ENCODE measurements at places on chromosomes 1 and 21.

GRCh38 chr1:47183308-47184089 is 6.3 kb downstream of the PDZK1IP1 start:
- H3K4me3 ChIP-seq = no peak overlapping the region
- peak overlapping the region; percentile 32 for H3K27ac ChIP-seq
- H3K36me3 ChIP-seq = no peaks in the 10 kb centered on the region
- H3K4me1 ChIP-seq = peaks cover 46% of the 10 kb centered on the region
- DNase-seq = no peak

- peak overlapping the region; percentile 42 for H3K4me3 ChIP-seq
- no peaks in the 10 kb centered on the region for H3K27me3 ChIP-seq
- H3K36me3 ChIP-seq = no peaks in the 10 kb centered on the region
- H3K4me1 ChIP-seq = peaks cover 9% of the 10 kb centered on the region
Observed at GRCh38 chr1:167121375-167122120, 27.7 kb downstream of the STYXL2 start.

DNA sequence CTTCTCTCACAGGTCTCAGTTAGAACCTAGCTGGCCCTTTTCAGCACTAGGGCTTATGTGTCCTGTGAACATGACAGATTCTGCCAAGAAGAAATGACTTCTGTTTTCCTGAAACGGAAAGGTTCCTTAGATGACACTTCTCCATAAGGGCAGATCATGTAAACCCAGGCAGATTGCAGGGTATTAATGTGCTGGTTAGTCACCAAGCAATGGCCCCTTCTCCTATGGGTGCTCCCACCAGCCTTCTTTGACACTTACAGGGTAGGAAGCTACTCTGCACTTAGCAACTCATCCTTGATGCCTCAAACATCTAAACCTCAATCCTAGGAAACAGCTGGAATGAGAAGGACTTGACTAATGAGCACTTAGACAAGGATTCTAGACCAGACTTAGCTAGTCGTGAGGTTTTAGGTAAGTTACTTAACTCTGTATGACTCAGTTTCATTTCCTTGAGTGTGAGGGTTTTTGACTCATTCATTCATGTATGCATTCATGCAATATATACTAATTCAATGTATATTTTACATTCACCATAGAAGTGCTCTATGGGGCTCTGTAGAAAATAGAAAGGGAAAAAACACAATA is 74.1 kb upstream of the PLXNA2 start:
- H3K27me3 ChIP-seq = no peaks in the 10 kb centered on the region
- H3K27ac ChIP-seq = no peak overlapping the region
- H3K36me3 ChIP-seq = no peaks in the 10 kb centered on the region
- no peak overlapping the region for H3K4me3 ChIP-seq

GRCh38 chr1:244068567-244068966 is 17.5 kb downstream of the ZBTB18 start:
- H3K4me3 ChIP-seq = no peak overlapping the region
- no peaks in the 10 kb centered on the region for H3K4me1 ChIP-seq
- H3K27me3 ChIP-seq = no peaks in the 10 kb centered on the region

DNA sequence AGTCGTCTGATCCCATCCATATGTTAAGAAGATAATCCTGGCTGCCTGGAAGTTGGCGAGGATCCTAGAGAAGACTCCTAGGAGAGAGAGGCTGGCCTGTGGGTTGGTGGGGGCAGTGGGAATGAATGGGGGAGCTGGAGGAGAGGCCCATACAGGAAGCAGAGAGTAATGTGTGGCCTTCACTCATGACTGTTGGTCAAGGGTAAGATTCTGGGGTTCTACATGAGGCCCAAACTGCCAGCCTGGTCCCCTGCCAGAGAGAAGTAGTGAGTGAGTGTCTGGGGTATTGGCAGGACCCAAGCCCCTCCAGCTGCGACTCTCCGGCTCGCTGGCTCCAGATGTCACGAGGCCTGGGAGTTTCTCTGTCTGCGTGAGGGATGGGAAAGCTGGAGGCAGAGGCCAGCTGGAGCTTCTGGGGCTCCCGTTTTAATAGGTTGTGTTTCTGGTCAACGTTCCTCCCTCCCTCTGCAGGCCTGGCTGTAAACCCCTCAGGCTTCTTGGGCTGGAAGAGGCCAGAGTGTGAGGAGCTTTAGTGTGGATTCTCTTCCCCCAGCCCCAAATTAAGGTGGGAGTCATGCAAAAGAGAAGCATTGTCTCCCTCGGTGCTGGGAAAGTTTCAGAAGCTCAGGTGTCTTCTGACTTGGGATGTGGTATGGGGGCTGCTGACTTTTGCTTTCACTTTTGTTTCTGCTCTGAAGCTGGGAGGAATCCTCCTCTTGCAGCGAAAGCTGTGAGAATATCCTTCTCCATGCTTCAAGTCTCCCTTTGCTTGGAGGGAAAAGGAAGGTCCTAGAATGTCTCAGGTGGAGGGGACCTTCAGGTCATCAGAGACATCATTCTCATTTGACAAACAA is 2.6 kb downstream of the TMEM51 start:
- DNase-seq = no peak
- H3K4me1 ChIP-seq = peaks cover 13% of the 10 kb centered on the region
- peaks cover 18% of the 10 kb centered on the region for H3K27me3 ChIP-seq
- no peaks in the 10 kb centered on the region for H3K36me3 ChIP-seq
- no peak overlapping the region for H3K27ac ChIP-seq

- H3K4me1 ChIP-seq = peaks cover 6% of the 10 kb centered on the region
- no peaks in the 10 kb centered on the region for H3K27me3 ChIP-seq
- H3K36me3 ChIP-seq = no peaks in the 10 kb centered on the region
- no peak for DNase-seq
- no peak overlapping the region for H3K27ac ChIP-seq
Observed at GRCh38 chr1:59018446-59018845, 234.6 kb upstream of the JUN start.

- H3K4me1 ChIP-seq = peaks cover 18% of the 10 kb centered on the region
- no peaks in the 10 kb centered on the region for H3K36me3 ChIP-seq
- no peak for DNase-seq
- no peak overlapping the region for H3K4me3 ChIP-seq
- no peaks in the 10 kb centered on the region for H3K27me3 ChIP-seq
Observed at GRCh38 chr1:47505267-47505666, 67.4 kb downstream of the FOXD2 start.

DNA sequence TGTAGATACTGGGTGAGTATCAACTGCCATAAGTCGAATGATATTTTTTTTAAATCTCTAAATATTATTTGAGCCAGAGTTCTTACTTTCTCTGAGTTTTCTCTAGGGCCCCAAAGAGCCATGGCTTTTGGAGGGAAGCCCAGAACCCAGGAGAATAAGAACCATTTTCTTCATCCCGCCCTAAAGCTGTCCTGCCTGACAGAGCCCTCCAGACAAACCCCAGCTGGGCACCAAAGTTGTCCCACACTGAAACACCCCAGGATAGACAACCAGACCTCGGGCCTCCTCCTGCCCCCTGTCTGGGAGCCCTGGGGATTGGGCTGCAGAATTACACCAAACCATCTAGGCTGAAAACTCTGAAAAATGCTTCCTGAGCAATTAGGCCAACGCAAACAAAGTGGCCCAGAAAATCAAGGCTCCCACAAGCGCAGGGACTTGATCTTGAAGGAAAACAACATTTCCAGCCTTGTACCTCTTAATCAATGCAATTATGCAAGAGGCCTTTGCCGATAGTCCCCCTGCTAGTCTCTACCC is 113.1 kb downstream of the RRAGC start:
- no peak overlapping the region for H3K27ac ChIP-seq
- no peaks in the 10 kb centered on the region for H3K36me3 ChIP-seq
- H3K4me1 ChIP-seq = peaks cover 21% of the 10 kb centered on the region
- no peaks in the 10 kb centered on the region for H3K27me3 ChIP-seq
- DNase-seq = no peak

DNA sequence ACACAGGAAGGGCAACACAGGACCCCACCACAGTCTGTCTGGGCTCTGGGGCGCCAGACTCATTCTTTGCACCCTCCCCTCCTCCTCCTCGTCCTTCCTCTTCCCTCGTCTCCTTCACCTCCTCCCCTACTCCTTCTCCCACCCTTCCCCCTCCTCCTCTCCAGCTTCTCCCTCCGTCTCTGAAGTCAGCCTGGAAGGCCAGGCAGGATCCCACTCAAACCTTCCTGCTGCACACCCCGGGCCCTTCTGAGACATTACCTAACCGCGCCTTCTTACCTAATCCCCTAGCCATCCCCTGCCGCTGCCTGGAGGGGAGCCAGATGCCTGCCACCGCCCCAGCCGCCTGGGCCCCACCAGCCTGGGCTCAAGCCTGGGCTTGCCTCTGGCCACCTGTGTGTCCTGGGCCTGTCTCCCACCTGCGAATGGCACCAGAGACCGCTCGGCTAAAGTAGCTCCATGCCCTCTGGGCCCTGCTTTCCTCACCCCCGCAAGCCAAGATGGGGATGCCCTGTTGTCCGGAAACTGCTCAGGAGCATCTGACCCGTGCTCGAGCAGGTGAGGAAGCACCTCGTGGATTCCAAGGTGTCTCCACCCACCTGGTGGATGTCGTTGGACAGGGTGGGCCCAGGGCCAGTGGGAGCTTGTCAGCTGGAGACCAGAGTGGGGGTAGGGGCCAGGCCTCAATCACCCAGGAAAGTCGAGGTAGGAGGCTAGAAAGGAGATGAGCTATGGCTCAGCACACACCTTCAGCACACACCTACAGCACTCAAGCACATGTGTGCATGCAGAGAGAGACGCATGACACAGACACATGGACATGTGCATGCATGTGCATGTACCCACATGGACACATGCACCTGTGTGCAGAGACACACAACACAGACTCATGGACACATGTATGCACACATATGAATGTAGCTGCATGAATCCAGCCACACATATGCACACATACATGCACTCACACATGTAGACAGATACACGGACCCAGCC is 31.9 kb downstream of the WNT9A start:
- no peaks in the 10 kb centered on the region for H3K27me3 ChIP-seq
- H3K27ac ChIP-seq = no peak overlapping the region
- DNase-seq = no peak
- H3K4me3 ChIP-seq = no peak overlapping the region
- peaks cover under 1% of the 10 kb centered on the region for H3K36me3 ChIP-seq
- peaks cover 12% of the 10 kb centered on the region for H3K4me1 ChIP-seq

GRCh38 chr1:162218975-162219374 is 149.5 kb downstream of the NOS1AP start:
- no peaks in the 10 kb centered on the region for H3K36me3 ChIP-seq
- H3K4me1 ChIP-seq = no peaks in the 10 kb centered on the region
- DNase-seq = no peak
- no peak overlapping the region for H3K27ac ChIP-seq

DNA sequence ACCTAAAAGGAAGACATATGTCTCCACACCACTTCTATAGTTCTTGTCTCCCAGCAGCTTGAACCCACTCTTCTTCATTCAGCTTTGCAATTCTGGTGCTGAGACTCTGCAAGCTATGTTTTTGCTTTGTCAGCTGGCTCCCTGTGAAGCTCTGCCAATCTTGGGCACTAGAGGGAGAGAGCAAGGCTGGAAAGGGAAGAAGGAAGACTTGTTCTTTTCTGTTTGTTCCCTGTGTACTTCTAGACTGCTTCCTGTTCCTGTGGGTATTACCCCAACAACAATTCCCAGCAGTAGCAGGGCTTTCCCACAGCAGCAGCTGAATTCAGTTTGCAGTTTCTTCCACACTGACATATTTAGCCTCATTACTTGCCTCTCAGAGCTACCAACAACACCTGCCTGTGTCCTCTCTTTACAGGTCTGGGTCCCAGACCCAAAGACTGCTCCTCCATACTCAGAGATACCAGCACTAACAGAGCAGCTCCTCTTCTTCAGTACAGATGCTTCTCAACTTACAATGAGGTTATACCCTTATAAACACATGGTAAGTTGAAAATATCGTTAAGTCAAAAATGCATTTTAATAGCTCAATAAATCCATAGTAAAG is 275.2 kb upstream of the NEGR1 start:
- no peaks in the 10 kb centered on the region for H3K36me3 ChIP-seq
- no peak overlapping the region for H3K4me3 ChIP-seq
- H3K27me3 ChIP-seq = no peaks in the 10 kb centered on the region
- H3K4me1 ChIP-seq = no peaks in the 10 kb centered on the region

- H3K27ac ChIP-seq = no peak overlapping the region
- peaks cover 91% of the 10 kb centered on the region for H3K27me3 ChIP-seq
- H3K4me1 ChIP-seq = no peaks in the 10 kb centered on the region
- no peak for DNase-seq
Observed at GRCh38 chr1:18290740-18291412, 183.3 kb downstream of the IGSF21 start.

- no peak overlapping the region for H3K4me3 ChIP-seq
- no peaks in the 10 kb centered on the region for H3K27me3 ChIP-seq
- H3K36me3 ChIP-seq = no peaks in the 10 kb centered on the region
- no peak for DNase-seq
- H3K4me1 ChIP-seq = peaks cover 15% of the 10 kb centered on the region
- no peak overlapping the region for H3K27ac ChIP-seq
Observed at GRCh38 chr1:246170574-246171261, 336.4 kb downstream of the SMYD3 start.

- no peaks in the 10 kb centered on the region for H3K27me3 ChIP-seq
- no peak overlapping the region for H3K27ac ChIP-seq
- no peaks in the 10 kb centered on the region for H3K4me1 ChIP-seq
Observed at GRCh38 chr1:232925421-232926220, 24.8 kb upstream of the NTPCR start.

- H3K4me3 ChIP-seq = no peak overlapping the region
- no peak overlapping the region for H3K27ac ChIP-seq
- H3K4me1 ChIP-seq = no peaks in the 10 kb centered on the region
- no peaks in the 10 kb centered on the region for H3K27me3 ChIP-seq
Observed at GRCh38 chr1:160628799-160629263, 18.0 kb downstream of the SLAMF1 start.

GRCh38 chr1:87179851-87180519 is 148.7 kb upstream of the LMO4 start:
- H3K27ac ChIP-seq = no peak overlapping the region
- no peak overlapping the region for H3K4me3 ChIP-seq
- no peaks in the 10 kb centered on the region for H3K4me1 ChIP-seq
- H3K27me3 ChIP-seq = no peaks in the 10 kb centered on the region
- H3K36me3 ChIP-seq = no peaks in the 10 kb centered on the region

- H3K4me1 ChIP-seq = peaks cover 32% of the 10 kb centered on the region
- H3K27me3 ChIP-seq = no peaks in the 10 kb centered on the region
- DNase-seq = no peak
- no peak overlapping the region for H3K4me3 ChIP-seq
- no peak overlapping the region for H3K27ac ChIP-seq
Observed at GRCh38 chr1:61580417-61580816, 144.5 kb downstream of the TM2D1 start.

- no peak for DNase-seq
- H3K4me1 ChIP-seq = peaks cover 15% of the 10 kb centered on the region
- H3K4me3 ChIP-seq = no peak overlapping the region
- H3K36me3 ChIP-seq = no peaks in the 10 kb centered on the region
- no peaks in the 10 kb centered on the region for H3K27me3 ChIP-seq
Observed at GRCh38 chr1:235888119-235888643, 21.5 kb upstream of the LYST start.

GRCh38 chr1:39282537-39283216 is 78.2 kb downstream of the MACF1 start:
- H3K4me1 ChIP-seq = peaks cover 35% of the 10 kb centered on the region
- no peak overlapping the region for H3K27ac ChIP-seq
- no peaks in the 10 kb centered on the region for H3K27me3 ChIP-seq
- DNase-seq = no peak
- peaks cover 28% of the 10 kb centered on the region for H3K36me3 ChIP-seq
